Peyer's patch (tissue), 4 donors: ENCODE measurements at places on chromosomes 1 and 21.

- no peaks in the 10 kb centered on the region for H3K36me3 ChIP-seq
- DNase-seq, result peak; percentile 33
- no peaks in the 10 kb centered on the region for H3K27me3 ChIP-seq
- peak overlapping the region; percentile 79 for H3K4me3 ChIP-seq
Measured at GRCh38 chr21:44337941-44338895, 972 bp downstream of the CFAP410 start.

- H3K36me3 ChIP-seq, result no peaks in the 10 kb centered on the region
- no peak overlapping the region for H3K27ac ChIP-seq
- H3K27me3 ChIP-seq, result no peaks in the 10 kb centered on the region
- H3K4me1 ChIP-seq, result no peaks in the 10 kb centered on the region
- no peak overlapping the region for H3K4me3 ChIP-seq
Measured at GRCh38 chr1:218426343-218426657, 81.2 kb downstream of the TGFB2 start.

GRCh38 chr1:61887931-61888564 is 145.8 kb downstream of the PATJ start:
- no peaks in the 10 kb centered on the region for H3K27me3 ChIP-seq
- H3K36me3 ChIP-seq, result no peaks in the 10 kb centered on the region
- DNase-seq, result no peak
- no peaks in the 10 kb centered on the region for H3K4me1 ChIP-seq
- no peak overlapping the region for H3K4me3 ChIP-seq
- no peak overlapping the region for H3K27ac ChIP-seq

GRCh38 chr1:172657586-172657985 is 1.3 kb upstream of the FASLG start:
- no peaks in the 10 kb centered on the region for H3K36me3 ChIP-seq
- DNase-seq, result no peak
- H3K27me3 ChIP-seq, result no peaks in the 10 kb centered on the region
- H3K4me3 ChIP-seq, result no peak overlapping the region
- no peak overlapping the region for H3K27ac ChIP-seq

DNA sequence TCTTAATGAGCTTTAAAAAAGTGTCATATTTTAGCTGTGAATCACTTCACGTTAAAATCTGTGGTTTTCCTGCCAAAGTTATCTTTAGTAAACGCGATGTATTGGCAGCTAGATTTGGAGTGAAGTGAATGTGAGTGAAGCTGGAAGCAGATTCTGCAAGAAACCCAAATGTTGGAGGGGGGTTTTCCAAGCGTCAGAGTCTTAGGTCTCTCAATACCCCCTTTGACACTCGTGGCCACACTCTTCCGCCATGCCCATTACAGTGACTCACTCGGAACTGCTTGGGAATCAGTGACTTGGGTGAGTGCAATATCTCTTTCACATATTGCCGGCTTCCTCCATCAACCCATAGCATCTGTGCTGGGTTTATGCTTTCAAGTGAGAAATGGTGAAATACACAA is 17.5 kb downstream of the B3GALT5 start:
- H3K27me3 ChIP-seq, result no peaks in the 10 kb centered on the region
- no peak overlapping the region for H3K4me3 ChIP-seq
- H3K4me1 ChIP-seq, result no peaks in the 10 kb centered on the region
- DNase-seq, result no peak
- no peaks in the 10 kb centered on the region for H3K36me3 ChIP-seq
- no peak overlapping the region for H3K27ac ChIP-seq
